Activated CD4-positive, alpha-beta T cell treated with anti-CD3 and anti-CD28 coated beads, Interleukin-2, amount 10 ng/mL, durations not matched to agents 24 days and 14 days (primary cell): ENCODE measurements at places on chromosomes 6 and 20.
A peak's percentile ranks its signal among the peaks of the same experiment; 100 is the strongest.

GRCh38 chr20:53859684-53860083 is 210.7 kb downstream of the BCAS1 start:
- no peak overlapping the region for H3K4me3 ChIP-seq
- H3K27ac ChIP-seq: no peak overlapping the region
- no peaks in the 10 kb centered on the region for H3K36me3 ChIP-seq
- H3K27me3 ChIP-seq: no peaks in the 10 kb centered on the region

GRCh38 chr6:67663105-67663895 is 971.8 kb upstream of the ADGRB3 start:
- no peaks in the 10 kb centered on the region for H3K4me1 ChIP-seq
- no peaks in the 10 kb centered on the region for H3K36me3 ChIP-seq
- no peak overlapping the region for H3K4me3 ChIP-seq
- no peak overlapping the region for H3K27ac ChIP-seq
- DNase-seq: no peak

DNA sequence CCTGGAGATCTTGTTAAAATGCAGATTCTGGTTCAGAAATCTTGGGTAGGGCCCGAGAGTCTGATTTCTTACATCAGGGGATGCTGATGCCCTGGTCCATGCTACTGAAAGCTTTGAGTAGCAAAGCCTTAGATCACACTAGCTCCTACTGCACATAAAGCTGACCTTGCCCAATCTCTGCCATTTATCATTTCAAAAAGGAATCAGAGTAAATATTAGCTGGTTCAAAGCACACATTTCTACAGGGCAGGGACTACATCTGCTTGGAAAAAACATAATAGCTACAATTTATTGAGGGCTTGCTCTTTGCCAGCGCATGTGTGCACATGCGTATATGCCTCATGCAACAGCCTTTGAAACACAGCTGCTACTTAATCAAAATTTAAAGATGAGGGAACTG is 440.4 kb upstream of the ARID1B start:
- no peak overlapping the region for H3K27ac ChIP-seq
- no peak overlapping the region for H3K4me3 ChIP-seq
- no peak for DNase-seq
- H3K4me1 ChIP-seq: no peaks in the 10 kb centered on the region
- no peaks in the 10 kb centered on the region for H3K36me3 ChIP-seq

DNA sequence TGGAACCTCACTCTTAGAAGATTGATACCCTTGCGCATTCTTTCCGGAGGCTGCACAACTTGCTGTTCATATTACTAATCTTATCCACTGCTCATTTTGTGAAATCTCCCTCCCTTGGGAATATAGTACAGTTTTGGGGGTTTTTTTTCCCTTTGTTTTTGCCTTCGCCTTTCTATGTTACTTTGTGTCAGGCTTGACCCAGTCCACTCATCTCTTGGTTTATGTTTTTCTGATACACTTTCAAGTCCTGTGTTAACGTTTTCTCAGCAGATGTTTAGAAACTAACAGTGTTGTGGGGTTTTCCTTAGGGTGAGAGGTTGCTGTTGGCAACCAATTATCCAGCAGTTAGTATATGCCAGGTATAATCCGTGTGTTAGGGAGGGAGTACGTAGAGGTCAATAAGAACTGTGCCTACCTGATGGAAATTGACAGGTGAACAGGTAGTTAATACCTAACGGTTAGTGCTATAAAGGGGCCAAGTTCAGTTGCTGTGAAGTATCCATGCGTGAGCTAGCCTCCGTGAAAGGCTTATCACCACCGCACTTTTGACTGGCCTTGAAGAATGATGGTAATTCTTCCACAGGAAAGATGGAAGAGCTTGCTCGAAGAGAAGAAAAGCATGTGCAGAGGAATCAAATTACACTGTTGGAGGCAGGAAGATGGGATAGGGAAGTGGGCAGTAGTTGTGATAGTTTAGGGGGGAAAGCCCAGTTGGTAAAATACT is 1.4 kb downstream of the NFYA start:
- peak; percentile 71 for DNase-seq
- peaks cover 4% of the 10 kb centered on the region for H3K27me3 ChIP-seq
- H3K4me1 ChIP-seq: peaks cover 59% of the 10 kb centered on the region
- peaks cover 45% of the 10 kb centered on the region for H3K36me3 ChIP-seq
- peak overlapping the region; percentile 98 for H3K27ac ChIP-seq
- H3K4me3 ChIP-seq: peak overlapping the region; percentile 97

DNA sequence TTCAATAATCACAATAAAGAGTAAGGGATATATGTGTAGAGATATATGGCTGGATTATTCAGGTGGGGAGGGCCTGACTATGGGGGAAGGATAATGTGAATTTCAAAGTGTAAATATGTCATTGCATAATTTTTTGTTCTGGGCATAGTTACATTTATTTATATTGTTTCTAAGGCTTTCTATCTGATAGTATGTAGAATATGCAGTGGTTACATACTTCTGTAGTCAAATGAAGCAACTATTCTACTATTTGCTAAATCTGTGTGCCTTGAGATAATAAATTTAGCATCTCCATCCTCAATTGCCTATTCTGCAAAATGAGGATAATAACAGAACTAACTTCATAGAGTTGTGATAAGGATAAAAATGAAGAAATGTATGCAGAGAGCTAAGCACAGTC is 359.2 kb downstream of the CDKAL1 start:
- H3K4me1 ChIP-seq: no peaks in the 10 kb centered on the region
- DNase-seq: no peak
- H3K27me3 ChIP-seq: no peaks in the 10 kb centered on the region
- peaks cover 10% of the 10 kb centered on the region for H3K36me3 ChIP-seq
- no peak overlapping the region for H3K27ac ChIP-seq

DNA sequence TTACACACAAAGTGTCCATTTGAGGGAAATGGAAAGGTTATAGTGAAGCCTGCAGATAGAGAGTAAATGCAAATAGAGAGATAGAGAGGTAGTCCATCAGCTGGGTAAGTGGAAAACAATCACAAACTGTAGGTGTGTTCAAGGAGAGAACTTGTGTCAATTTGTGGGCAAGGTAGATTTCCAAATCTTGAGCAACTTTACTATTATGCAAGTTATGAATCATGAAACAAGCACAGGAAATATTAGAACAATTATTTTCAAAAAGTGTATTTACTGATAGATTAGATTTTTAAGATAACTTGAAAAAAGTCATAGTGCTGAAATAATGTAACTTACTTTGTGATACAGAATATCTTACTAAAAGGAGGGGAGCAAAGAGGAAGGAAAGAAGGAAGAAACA is 792.9 kb downstream of the EYS start:
- DNase-seq: no peak
- H3K36me3 ChIP-seq: no peaks in the 10 kb centered on the region
- H3K4me1 ChIP-seq: no peaks in the 10 kb centered on the region
- no peaks in the 10 kb centered on the region for H3K27me3 ChIP-seq
- no peak overlapping the region for H3K4me3 ChIP-seq

DNA sequence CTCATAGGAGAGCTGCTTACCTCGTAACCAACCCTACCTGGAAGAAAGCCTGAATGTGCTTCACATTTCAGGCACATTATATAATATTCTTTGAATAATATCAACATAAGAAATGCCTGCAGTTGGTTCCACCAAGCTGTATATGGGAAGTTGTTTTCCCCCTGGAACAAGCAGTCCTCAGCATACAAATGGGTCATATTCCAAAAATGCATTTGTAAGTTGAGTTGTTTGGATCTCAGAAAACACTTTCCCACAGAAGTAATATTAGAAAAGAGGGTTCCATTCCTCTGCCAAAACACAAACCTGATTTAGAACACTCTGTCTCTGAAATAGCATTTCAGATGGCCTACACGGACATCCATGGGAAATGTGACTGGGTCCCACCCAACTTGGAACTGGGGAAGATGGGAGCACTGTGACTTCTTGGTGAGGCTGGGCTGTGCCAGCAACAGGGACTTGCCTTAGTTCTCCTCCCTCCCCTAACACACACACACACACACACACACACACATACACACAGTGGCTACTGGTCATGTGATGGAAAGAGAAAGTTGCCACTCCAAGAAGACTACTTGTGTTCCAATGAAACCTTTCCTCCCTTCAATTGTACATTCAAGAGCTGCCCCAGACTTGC is 11.4 kb upstream of the RCAN2 start:
- no peak overlapping the region for H3K27ac ChIP-seq
- DNase-seq: peak; percentile 32
- H3K4me1 ChIP-seq: no peaks in the 10 kb centered on the region

DNA sequence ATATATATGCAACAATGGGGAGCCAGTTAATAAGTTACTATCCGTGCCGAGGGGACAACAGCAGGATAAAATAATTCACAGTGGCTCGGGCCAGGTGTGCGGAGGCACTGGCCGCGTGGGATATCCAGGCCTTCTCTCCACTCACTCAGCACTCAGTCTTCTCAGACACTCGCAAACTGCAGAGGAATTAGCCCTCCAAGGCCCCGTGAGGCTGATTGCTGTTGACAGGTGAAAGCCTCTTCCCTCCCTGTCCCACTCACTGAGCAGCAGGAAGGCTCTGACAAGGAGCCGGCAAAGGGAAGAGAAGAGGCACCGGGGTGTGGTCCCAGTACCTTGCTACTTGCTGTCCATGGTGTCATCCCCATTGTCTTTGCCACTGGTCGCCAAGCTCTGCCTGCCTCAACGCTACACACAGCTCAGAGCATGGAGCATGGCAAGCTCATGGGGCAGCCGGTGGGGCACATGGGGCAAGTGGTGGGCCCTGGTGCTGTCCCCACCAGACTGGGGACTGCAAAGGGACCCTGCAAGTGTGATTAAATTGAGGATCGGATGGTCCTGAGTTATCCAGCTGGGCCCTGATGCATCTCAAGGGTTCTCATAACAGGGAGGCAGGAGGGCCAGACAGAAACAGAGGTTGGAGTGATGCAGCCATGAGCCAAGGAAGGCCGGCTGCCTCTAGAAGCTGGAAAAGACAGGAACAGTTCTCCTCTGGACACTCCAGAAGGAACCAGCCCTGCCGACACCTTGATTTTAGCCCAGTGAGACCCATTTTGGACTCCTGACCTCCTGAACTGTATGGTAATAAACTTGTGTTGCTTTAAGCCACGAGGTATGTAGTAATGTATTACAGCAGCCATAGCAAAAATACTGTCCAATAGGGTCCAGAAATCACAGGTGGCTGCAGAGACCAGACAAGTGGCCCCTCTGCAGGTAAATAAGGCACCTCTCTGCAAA is 119.7 kb downstream of the PSMB1 start:
- H3K27me3 ChIP-seq: peaks cover 14% of the 10 kb centered on the region
- no peaks in the 10 kb centered on the region for H3K4me1 ChIP-seq
- H3K4me3 ChIP-seq: no peak overlapping the region
- H3K27ac ChIP-seq: no peak overlapping the region

- no peak within 1 kb of the TSS for H3K4me3 ChIP-seq
- peaks cover 16% of the 10 kb centered on the region for H3K27me3 ChIP-seq
- H3K27ac ChIP-seq: no peak within 1 kb of the TSS
- peaks cover 5% of the 10 kb centered on the region for H3K4me1 ChIP-seq
These were observed at the start of gene SLC17A1 for GRCh38 chr6:25831532-25832306. Gene SLC17A1, minus strand, starts transcription at chr6:25832052. Its CDS starts 1,495 bp downstream, at chr6:25830557.

GRCh38 chr20:5586720-5587119 is 163.5 kb upstream of the SHLD1 start:
- H3K4me3 ChIP-seq: peak overlapping the region; percentile 57
- no peaks in the 10 kb centered on the region for H3K27me3 ChIP-seq
- DNase-seq: no peak
- H3K36me3 ChIP-seq: peaks cover 44% of the 10 kb centered on the region
- peaks cover 39% of the 10 kb centered on the region for H3K4me1 ChIP-seq

- H3K27ac ChIP-seq: no peak overlapping the region
- DNase-seq: no peak
- no peak overlapping the region for H3K4me3 ChIP-seq
- H3K4me1 ChIP-seq: peaks cover 11% of the 10 kb centered on the region
- H3K36me3 ChIP-seq: no peaks in the 10 kb centered on the region
These were observed 139.2 kb downstream of the LRRC1 start for GRCh38 chr6:53934023-53934422.

GRCh38 chr6:53513519-53513966 is 31.4 kb downstream of the GCLC start:
- no peaks in the 10 kb centered on the region for H3K27me3 ChIP-seq
- peaks cover 17% of the 10 kb centered on the region for H3K36me3 ChIP-seq
- H3K4me3 ChIP-seq: no peak overlapping the region
- H3K4me1 ChIP-seq: no peaks in the 10 kb centered on the region
- no peak overlapping the region for H3K27ac ChIP-seq
- DNase-seq: no peak

- H3K27me3 ChIP-seq: peaks cover 39% of the 10 kb centered on the region
- H3K27ac ChIP-seq: no peak overlapping the region
- H3K4me1 ChIP-seq: peaks cover 8% of the 10 kb centered on the region
- no peak for DNase-seq
- H3K4me3 ChIP-seq: no peak overlapping the region
These were observed 4.1 kb downstream of the KCNS1 start for GRCh38 chr20:45096781-45097180.

- H3K27me3 ChIP-seq: no peaks in the 10 kb centered on the region
- peaks cover 48% of the 10 kb centered on the region for H3K36me3 ChIP-seq
- no peak overlapping the region for H3K27ac ChIP-seq
- peaks cover 87% of the 10 kb centered on the region for H3K4me1 ChIP-seq
These were observed 184.3 kb downstream of the JARID2 start for GRCh38 chr6:15430186-15430585.

GRCh38 chr6:159893064-159893463 is 2.3 kb downstream of the MAS1 start:
- peaks cover 36% of the 10 kb centered on the region for H3K27me3 ChIP-seq
- H3K36me3 ChIP-seq: no peaks in the 10 kb centered on the region
- no peak overlapping the region for H3K4me3 ChIP-seq
- no peaks in the 10 kb centered on the region for H3K4me1 ChIP-seq

DNA sequence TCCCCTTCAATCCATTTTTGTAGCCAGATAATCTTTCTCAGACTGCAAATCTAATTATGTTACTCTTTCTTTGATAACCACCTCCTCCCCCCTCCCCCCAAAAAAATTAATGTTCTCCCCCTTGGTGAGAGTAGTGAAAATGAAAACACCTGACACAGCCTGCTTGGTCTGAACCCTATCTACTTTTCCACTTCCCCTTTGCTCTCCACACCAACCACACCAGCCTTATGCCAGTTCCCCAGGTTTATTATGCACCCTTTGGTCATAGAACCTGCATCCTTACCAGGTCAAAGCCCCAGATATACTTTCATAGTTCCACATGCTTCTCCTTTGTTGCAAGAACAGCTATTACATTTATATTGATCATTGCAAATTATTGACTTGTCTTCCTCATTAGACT is 19.4 kb downstream of the PFDN4 start:
- peaks cover 3% of the 10 kb centered on the region for H3K4me1 ChIP-seq
- peaks cover 3% of the 10 kb centered on the region for H3K36me3 ChIP-seq
- no peak overlapping the region for H3K4me3 ChIP-seq
- H3K27me3 ChIP-seq: no peaks in the 10 kb centered on the region

DNA sequence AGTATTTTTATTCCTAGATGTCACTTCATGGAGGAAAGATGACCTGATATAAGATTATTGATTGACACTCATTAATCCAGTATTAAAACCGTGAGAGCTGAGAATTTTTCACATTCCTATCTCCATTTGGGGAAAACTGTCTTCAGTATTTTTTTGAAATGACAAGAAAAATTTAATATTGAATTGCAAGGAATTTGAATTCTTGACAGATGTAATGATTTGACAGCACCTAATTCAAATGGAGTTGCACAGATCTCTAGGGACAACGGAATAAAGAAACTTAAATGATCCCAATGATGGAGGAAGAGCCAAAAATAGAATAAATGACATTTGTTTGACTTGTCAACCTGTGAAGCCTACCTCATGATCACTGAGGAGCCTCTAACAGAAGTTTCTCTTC is 1591.4 kb downstream of the HACE1 start:
- no peaks in the 10 kb centered on the region for H3K36me3 ChIP-seq
- H3K4me3 ChIP-seq: no peak overlapping the region
- H3K27ac ChIP-seq: no peak overlapping the region
- no peaks in the 10 kb centered on the region for H3K27me3 ChIP-seq
